Activated T-cell treated with anti-CD3 and anti-CD28 coated beads, Interleukin-2, amount 50 U/mL, for 48 hours (primary cell): ENCODE measurements at places on chromosomes 4 and X.

- no peak for DNase-seq
These were observed 9.3 kb upstream of the ALG13 start for GRCh38 chrX:111671668-111672067.

GRCh38 chrX:9180623-9181022, 146.7 kb upstream of the FAM9B start:
- DNase-seq = no peak

DNA sequence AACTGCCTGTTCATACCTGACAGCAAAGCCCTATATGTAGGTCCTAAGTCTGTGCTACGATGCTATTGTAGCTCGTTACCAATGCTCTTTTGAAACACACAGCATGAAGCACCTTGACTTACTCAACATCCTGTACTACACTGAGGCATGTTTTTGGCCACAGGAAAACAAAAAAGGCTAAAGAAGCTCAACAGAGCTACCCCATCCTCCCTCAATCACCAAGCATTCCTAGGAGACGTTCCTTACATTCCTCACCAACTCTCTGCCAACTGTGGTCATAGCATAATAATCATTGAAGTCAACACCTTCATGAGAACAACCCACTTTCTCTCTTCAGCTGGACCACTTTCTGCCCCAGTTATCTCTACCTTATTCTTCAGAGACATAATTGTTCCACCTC, 73.7 kb upstream of the SLC25A43 start:
- DNase-seq = no peak

DNA sequence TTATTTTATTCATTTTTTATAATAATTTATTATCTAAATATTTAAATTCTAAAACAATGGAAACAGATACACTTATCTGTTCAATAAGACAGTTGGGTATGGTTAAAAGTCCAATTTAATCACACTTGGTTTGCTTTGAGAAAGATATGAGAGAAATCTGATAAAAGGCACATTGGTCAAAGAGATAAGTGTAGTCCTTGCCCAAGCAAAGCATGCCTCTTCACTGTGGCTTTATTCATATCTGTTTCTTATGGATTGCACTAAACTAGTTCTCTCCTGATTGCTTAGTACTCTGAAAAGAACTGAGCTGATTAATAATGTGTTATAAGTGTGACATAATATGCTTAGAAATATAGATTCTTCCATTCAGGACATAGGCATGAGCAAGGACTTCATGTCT, 39.8 kb downstream of the CXCL1 start:
- no peak for DNase-seq

DNA sequence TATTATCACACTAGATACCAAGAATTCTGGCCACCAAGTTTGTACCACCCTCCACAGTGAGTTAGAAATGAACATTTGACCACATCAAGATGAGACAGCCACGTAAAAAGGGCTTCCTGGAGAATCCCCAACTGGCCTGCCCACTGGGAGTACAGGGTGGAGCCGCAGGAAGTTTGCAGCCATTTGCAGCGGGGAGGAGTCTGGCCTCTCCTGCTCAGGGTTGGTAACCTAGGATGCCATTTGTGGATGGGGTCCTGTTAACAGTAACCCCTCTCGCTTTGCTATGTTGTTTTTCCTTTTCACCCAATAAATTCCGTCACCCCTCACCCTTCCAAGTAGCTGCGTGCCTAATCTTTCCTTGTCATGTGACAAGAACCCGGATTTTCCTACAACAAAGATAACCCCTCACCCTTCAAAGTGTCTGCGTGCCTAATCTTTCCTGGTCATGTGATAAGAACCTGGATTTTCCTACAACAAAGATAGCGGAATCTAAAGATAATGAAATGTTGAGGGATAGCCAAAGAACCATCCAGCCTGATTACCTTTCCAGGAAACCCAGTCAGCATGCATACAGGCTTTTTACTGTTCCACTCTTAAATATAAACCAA, 245.4 kb downstream of the NAF1 start:
- DNase-seq = no peak

DNA sequence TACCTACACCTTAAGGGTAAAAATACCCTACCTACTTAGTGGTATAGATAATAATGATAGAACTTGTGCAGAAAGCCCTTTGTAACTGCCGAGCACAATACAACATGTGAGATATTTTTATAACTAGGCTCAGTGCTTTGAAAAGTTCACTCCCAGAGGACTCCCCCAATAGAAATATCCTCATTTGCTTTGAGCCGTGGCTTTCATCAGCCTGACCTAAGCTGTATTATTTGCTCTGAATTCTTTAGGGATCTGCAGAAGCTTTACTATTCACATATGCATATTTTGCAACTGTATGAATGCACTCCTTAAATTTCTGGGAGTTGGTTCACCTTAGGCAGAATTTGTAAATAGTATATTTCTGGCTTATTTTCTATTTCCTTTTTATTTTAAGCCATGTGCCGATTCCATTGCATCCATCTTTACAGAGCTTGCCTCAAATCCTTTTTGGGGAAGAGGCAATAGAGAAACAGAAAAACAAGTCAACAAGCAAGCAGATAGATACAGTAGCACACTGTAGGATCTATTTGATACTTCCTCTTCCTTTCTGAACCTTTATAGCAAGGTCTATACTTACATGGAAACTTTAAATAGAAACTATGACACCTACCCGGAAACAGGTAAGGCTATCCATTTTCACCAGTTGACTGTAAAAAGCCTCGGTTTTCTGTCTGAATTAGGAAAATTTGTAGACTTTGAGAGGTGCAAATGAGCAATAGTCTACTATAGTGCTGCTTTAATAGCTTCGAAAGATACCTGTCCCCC, 242.5 kb upstream of the VCX3A start:
- no peak for DNase-seq

DNA sequence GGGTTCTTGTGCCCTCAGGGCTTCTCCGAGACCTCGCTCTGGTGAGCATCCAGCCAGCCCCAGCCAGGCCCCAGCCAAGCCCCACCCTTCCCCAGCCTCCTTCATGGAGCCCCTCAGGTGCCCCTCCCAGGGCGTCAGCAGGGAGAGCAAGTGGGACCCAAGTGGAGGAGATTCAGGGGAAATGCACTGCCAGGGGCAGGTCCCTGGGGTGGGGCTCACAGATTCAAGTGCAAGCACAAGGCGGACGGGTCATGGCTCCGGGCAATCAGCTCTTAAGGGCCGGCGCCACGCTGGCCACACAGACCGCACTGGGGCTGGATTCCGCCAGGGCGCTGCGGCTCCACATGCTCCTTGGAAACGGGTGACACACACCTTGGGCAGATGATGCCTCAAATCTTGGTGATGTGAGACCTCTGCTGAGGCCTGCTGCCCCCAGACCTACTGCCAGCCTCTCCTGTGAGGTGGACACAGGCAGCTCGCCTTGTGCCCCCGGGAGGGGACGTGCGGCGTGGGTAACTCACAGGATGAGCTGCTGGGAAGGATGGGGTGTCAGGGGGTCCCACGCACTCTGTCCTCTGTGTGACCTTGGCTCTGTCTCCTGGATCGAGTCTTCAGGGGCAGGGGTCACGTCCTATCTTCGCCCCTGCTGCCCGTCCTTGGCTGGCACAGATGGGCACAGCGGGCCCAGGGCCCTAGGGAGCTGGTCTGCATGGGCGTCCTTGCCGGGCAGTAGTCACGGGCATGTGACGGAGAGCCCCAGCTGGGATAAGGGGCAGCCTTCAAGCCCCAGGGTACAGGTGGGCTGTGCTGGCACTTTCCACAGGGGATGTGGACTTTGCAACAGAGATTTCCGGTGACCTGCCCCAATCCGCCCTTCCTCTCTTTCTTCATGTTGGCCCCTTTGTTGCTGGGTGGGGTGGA, 17.1 kb downstream of the NAT8L start:
- no peak for DNase-seq

DNA sequence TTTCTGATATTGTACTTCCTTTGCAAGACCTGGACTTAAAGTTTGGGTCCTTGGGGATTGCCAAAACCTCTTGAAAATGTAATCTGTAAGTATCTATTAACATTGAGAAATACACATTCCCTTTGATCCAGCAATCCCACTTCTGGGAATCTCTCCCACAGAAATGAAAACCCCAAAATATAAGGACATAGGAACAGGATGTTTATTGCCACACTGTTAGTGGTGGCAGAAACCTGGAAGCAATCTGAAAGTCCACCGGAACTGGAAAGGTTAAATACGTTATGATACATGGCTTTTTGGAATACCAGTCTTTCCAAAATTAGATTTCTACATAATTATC, 71.2 kb upstream of the STX18 start:
- no peak for DNase-seq

DNA sequence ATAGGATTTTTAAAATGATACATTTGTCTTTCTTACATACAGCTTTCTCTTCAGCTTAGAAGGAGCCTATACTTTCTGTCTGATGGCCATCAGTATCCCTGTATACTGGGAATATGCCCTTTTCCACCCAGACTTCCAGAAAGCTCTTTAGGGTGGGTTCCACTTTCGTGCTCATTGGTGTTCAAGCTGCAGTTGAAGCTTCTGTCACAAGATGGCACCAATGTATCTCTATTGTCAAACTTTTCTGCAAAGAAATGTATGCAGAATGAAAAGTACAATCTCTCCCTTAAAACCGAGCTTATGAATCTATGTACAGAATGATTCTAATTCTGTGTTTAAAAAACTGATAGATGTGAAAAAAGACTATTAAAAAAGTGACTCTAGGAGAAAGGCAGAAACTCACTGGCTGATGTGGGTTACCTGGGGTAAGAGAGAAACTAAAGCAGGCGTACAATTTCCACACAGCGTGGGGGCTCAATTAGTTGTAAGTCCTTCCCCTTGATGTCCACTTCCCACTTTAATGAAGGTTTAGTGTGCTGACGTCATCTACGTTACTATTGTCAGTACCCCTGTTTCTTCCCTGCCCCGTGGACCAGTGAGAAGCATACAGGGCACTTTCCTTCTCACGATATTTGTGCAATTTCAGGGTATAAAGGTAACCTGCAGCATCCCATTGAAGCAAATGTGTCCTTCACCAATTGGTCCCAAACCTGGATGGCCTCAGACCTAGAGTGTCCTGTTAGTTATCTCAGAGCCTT, 57.3 kb upstream of the TCEAL2 start:
- DNase-seq = no peak

DNA sequence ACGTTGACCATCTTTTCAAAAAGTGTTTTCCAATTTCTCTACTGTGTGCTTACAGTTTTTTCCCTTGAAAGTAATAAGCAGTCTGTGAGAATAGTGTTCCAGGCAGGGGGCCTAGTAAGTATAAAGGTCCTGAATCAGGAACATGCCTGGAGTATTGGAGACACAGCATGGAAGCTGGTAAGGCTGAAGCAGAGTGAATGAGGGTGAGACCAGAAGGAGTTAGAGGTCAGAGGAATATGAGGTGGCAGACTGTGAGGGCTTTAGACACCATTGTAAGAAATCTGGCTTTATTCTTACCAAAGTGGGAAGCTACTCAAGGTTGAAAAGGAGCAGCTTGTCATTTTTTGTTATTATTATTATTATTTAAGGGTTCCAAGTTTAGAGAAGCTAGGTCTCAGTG, 107.4 kb downstream of the CT47B1 start:
- no peak for DNase-seq

- no peak for DNase-seq
These were observed 23.0 kb upstream of the CCNA2 start for GRCh38 chr4:121846662-121847061.

DNA sequence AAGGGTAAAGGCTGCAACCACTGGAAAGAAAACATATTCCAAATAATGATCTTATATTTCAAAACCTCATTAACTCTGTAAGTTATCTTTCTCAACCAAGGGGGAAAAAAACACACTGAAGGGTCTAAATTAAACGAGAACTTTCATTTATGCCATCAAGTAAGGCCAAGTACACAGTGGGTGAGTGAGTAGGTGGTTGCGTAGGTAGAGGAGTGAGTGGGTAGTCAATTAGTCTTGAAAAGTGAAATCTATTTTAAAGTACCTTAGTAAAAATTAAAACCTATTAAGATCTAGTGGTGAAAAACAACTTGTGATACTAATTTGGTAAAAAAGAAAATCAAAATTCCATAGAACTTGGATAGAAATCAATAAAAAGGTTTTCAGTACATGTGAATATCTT, 3.5 kb downstream of the CASK start:
- no peak for DNase-seq

GRCh38 chr4:153258750-153259149, 54.5 kb downstream of the TRIM2 start:
- DNase-seq = no peak

DNA sequence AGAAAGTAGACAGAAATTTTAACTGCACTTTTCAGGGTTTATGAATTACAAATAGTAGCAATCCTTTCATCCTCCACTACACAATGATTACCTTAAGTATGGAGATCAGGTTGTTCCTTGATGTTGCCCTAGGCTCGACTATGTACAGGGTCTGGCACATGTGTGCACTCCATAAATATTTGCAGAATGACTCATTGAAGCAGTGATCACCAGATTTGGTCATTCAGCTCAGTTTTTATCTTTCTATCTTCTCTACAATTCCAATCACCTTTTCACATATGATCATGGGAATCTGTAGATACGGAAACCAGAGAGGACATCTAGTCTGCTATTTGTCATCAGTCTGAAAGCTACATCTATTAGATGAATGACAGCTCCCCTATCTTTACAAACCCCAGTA, 171.7 kb upstream of the HCCS start:
- DNase-seq = no peak

DNA sequence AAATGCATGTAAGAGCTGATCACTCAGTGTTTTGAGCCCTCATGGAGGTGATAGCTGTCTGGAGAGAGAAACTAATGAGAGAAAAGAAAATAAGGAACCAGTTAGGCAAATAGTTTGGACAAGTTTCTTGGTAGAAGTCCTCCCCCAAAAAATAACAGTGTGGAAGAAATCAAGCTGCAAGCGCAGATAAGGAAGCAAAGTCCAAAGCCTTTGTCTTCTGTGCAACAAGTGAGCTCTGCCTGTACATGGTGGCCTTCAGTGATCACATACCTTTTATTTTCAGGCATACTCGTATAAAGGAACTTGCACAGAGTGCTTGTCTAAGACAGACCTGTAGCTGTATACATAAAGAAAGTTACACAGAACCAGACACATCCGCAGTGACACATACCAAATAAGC, 2.5 kb upstream of the UGT2A3 start:
- no peak for DNase-seq

DNA sequence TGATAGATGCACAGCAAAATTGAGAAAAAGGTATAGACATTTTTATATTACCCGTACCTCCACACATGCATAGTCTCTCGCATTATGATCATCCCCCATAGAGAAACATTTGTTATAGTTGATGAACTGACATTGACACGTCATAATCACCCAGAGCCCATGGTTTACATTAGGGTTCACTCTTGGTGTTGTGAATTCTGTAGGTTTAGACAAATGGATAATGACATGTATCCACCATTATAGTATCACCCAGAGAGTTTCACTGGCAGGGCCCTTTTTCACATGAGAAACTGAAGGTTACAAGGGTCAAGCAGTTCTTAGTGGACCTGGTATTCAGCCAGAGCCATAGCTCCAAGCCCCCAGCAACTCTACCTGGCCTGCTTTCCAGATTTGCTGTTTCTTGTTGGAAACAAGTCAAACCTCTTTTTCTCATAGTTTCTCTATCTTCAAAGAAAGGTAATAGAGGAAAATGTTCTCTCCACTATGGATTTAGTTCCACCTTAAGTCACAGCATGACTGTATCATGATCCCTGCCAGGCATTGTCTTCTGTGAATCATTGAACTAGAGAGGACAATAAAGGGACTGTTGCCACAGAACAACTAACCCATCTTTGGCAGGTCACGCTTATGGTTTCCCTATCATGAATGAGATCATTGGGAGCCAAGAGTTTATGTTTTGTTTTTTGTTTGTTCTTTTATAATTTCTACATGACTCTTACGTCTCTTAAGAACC, 64.0 kb downstream of the HHIP start:
- DNase-seq = no peak

GRCh38 chr4:160772668-160773067, 1391.1 kb downstream of the FSTL5 start:
- no peak for DNase-seq
